NCI-H1417 treated with DMSO at 0.1 percent for 48 hours (cell line): ENCODE measurements at places on chromosomes 4 and X.

DNA sequence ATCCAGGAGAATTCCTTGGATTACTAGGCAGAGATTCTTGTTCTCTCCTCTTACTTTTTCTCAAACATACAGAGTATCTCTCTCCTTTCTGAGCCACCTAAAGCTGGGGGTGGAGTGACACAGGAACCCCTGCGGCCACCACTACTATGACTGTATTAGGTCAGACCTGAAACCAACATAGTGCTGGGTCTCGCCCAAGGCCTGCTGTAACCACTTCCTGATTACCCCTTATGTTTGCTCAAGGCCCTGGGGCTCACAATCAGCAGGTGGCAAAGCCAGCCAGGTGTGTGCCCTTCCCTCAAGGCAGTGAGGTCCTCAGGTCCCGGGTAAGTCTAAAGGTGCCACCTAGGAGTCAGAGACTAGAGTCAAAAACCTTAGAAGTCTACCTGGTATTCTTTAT, 166.4 kb downstream of the PARM1 start:
- no peak for DNase-seq

- DNase-seq = peak; percentile 13
Measured at GRCh38 chr4:183471946-183472708, 27.7 kb downstream of the CDKN2AIP start.

DNA sequence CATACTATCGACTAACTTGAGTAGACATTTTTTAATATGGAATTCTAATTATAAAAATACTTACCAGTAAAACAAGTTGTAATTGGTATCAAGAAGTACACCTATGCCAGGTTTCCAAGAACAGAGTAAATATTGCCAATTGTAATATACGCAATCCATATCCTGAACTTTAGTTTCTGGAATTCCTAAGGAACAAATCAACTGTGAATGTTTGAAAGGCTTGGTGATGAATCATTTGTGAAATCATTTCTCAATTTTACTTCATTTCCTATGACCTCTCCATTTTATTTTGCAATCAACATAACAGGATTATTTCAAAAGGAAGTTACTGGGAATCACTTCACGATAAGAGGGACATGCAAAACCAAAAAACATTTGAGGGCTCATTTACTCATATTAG, 3.7 kb downstream of the IL13RA2 start:
- no peak for DNase-seq

- no peak for DNase-seq
Measured at GRCh38 chr4:144316869-144317268, 176.4 kb upstream of the GYPA start.

DNA sequence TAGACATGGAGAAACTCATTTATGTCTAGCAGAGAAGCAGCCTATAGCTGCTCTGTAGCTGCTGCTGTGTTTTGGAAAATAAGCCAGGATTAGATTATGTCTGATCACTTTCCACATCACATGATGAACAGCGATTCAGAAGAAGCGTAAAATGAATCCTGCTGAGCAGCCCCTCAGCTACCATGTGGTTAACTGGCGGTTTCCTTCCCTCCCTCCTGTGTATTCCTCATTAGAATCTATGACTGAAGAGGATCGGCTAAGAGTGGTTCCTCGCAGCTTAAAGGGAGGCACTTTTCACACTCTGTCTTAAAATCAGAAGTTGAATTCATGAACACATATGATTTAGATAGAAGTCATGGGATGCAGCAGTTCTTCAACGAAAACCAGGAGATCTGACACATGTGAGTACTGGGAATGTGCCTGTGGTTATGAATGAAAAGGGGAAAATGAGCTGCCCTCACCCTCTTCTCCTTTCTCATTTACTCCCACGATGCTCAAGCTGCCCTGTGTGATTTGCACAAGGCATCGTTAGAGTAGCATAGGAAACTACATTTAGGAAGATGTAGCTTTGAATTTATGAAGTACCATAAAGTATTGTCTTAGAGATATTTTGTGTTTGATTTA, at the start of gene PPEF1:
Gene PPEF1, plus strand, starts transcription at position 220 of the 624 bp plus-strand sequence. Its CDS starts 136 bp downstream, at position 356.
- DNase-seq = no peak

DNA sequence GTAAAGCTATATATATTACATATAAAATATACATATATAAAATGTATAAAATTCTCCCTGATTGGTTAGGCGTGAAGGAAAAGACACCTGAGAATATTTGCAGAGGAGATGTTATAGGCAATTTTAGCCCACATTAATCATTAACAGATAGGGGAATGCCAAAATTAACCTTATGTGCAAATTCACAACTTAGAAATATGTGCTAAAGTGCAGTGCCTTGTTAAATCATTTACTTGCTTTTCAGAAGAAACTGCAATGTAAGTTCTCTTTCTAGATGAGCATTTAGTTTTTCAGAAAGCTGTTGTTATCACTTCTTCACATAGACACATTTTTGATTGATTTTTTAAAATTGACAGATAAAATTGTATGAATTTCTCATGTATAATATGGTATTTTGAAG, 5.6 kb downstream of the TASL start:
- no peak for DNase-seq

DNA sequence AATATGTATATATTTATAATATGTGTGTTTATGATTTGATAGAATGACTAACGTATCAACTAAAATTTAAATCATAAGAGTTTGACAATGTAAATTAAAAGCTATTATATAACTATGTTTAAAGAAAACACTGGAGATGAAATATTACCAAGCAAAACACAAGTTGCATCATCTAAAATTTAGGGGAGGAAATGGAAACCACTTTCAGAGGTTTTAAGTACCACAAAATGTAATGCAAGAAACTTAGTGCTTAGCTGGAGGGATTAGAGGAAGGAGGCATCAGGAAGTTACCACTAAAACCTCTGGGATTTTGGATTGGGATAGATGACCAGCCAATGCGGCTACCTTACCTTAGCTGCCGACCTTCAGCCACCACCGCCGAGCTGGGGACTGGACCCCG, 1192.1 kb upstream of the PRKX start:
- no peak for DNase-seq

- no peak for DNase-seq
Measured at GRCh38 chrX:30627818-30628652, 25.2 kb upstream of the GK start.

GRCh38 chr4:13302876-13303275, 181.3 kb downstream of the RAB28 start:
- DNase-seq = no peak

- DNase-seq = no peak
Measured at GRCh38 chrX:150478496-150479492, 89.6 kb upstream of the MTM1 start.

- DNase-seq = no peak
Measured at GRCh38 chr4:102469806-102470205, 31.4 kb upstream of the NFKB1 start.

DNA sequence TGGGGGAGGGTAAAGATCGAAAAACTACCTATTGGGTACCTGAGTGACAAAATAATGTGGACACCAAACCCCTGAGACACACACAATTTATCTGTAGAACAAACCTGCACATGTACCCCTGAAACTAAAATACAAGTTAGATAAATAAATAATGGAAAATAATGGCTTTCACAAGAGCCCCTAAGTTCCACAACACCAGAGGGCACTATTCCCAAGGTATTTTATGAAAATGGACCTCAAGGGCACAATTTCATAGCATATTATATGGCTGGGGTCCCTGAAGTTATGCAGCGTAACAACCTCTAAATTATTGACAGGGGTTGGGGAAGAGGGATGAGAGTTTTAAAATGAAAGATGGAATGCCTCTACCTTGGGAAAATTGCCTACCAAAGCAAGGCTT, 81.3 kb upstream of the TMEM33 start:
- no peak for DNase-seq

DNA sequence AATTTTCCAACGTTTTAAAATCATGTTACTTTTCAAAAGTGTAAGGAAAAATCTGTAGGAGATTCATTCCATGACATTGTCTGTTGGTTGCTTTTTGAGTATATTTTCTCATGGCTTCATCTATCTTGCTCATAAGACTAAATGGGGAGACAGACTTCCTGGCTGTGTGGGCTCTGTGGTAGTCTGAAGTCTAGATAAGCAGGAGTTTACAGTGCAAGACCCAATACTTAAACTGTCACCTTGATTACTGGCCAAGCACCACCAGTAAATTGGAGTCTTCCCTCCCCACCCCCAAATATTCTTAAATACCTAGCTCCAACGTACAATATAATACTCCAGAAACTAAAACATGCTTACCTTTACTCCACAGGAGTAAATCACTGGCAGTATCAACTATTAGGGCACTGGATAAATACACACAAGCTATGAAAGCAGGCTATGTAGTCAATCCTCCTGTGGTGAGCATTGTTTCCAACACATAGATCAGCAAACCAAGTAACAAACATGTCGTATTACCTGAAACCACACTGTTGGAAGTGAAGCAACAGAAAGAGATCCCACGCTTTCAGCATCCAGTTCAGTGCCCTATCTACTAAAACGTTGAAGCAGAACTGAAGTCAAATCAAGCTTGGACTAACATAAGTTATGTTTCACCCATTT, 6.2 kb downstream of the HNRNPD start:
- no peak for DNase-seq

DNA sequence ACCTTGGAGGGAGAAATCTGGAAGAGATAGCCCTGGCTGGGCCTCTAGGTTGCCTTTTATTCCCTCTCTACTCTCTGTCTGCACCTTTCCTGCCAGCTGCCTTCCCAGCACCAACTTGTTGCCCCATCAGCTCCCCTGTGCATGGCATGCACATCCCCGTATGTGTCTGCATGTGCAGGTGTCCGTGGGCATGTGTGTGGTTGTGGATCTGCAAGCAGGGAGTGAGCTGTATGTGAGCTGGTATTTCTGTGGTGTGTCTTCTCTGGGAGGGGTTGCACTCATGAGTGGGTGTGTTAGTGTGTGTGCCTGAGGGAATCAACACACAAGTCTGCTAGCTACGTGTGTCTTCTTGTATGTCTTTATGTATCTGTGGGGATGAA, 9.9 kb downstream of the L1CAM start:
- DNase-seq = no peak

DNA sequence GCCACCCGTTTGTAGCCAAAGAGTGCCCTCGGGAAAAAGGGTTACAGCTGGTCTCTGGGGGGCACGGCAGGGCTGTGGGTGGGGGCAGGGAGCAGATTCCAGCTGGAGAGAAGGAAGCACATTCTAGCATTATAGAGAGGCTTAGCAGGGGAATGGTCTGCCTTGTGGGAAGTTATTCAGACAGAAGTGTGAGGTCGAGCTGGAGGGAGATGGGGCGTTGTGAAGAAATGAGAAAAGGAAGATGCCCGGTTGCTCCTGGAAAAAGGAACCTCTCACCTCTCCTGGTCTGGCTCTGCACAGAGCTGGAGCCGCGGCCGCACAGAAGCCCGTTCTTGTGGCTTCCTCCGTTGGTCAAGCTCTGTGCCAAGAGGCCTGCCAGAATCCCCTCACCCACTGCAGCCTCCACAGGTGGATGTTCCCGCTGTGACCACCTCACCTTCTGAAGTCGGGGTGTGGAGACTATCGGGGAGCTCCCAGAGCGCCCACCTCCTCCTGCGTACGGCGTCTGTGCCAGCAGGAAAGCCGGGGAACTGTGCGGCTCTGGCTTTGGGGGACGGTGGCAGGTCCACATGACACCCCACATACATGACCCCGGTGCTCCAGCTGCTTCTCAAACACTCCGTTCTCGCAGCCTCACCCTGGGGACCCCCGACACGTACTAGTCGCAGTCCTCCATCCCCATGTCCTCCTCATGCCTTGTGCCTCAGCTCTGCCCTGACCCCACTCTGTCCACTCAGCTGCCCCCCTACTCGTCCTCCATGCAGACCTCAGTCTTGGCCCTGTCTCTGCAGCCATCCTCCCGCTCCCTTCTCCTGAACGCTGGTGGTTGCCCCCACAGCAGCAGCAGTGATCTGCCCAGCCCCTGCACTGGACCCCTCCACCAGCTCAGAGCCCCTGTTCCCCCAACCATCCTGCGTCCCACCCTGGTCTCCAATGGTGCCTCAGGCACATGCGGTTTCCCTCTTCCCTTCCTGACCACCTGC, 52.2 kb upstream of the HGFAC start:
- DNase-seq = no peak

DNA sequence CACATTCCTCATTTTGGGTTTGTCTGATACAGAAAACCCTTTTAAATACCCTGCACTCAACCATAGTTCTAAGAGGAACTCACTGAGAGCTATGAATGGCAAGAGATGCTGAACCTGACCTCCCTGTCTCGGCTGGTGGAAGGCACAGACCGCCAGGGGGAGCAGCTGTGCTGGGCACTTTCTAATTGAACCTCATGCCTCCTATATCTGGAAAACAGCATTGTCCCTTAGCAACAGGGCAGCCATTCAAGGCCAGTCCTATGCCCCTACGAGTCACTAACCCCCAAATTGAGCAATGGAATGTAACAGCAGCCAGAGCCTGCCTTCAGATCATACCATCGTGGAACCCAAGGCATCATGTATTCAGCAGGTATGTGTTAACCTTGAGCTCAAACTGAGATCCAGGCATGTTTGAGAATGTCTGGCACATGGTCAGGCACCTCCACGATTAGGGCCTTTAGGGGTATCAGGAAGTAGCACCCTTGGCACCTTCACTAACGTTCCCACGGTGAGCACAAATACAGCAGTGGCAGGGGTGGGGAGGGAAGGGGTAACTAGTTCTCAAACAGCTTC, 5.1 kb downstream of the USP27X start:
- peak; percentile 19 for DNase-seq

GRCh38 chr4:9691238-9692065, 90.0 kb upstream of the DRD5 start:
- DNase-seq = peak; percentile 26

DNA sequence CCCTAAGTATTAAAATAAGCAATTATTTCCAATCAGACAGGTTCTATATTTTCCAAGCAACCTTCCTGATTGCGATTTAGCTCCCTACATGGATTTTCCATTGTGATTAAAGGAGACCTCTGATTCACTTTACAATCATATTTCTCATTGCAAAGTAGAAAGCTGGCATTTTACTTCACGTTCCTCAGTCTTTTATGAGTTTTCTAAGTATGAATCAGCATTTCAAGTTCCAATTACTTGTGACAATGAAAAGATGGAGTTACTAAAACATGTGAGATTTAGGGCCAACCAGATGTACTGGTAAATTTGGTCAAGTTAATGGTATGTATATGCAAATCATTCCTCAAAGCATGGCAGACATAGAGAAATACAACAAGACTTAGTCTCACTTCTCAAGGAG, 206.2 kb downstream of the KCNIP4 start:
- no peak for DNase-seq

DNA sequence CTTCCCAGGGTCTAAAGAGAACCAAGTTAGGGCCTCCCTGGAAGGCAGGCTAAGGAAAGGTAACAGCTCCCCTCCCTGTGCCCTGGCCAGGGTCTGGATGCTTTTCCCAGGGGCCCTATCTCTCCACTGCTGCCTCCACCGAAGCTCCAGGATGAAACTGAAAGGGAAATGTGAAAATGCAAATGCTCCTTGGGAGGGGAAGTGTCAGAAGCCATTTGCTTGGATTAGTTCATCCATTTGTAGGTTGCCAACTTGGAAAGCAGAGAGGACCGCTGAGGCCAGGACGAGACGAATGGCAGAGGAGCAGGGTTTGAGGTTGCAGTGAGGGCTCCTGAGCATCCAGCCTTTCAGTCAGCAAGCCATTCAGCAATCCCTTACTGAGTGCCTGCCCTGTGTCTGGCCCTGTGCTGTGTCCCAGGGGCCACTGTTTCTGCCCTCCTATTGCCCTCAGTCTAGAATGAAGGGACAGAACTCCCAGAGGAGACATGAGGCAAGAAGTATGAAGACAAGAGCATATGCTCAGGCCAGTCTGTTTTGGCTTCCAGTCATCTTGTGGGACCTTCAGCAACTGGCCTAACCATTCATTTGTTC, 45.9 kb upstream of the PGRMC1 start:
- no peak for DNase-seq
